Breast epithelium (tissue), 4 donors: ENCODE measurements at places on chromosomes 3 and 15. TPM values are rescaled to one million over a fixed set of nuclear protein-coding genes. Genes with fewer than 3 reads are reported as not detected.

- H3K27ac ChIP-seq = no peak overlapping the region
- no peaks in the 10 kb centered on the region for H3K27me3 ChIP-seq
- no peak for DNase-seq
- no peak overlapping the region for H3K4me3 ChIP-seq
Measured at GRCh38 chr3:186902713-186903112, 27.6 kb upstream of the ST6GAL1 start.

GRCh38 chr3:195021692-195022091 lies 249.3 kb downstream of the XXYLT1 start:
- H3K27me3 ChIP-seq = no peaks in the 10 kb centered on the region
- H3K4me1 ChIP-seq = no peaks in the 10 kb centered on the region
- no peaks in the 10 kb centered on the region for H3K36me3 ChIP-seq
- DNase-seq = no peak
- no peak overlapping the region for H3K27ac ChIP-seq

DNA sequence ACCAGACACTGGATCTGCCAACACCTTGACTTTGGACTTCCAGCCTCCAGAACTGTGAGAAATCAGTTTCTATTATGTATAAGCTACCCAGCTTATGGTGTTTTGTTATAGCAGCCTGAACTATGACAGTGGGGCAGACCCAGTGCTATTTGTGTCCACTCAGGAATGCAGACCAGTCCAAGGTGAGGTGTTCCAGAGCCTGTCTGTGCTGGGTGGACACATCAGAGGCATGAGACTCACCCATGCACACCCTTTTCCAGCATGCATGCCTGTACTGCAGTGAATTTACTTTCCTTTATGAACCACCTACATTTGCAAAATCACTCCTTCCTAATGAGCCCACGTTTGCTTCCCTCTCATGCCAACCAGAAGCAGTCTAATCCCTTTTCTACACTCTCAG lies 27.6 kb upstream of the DET1 start:
- H3K36me3 ChIP-seq = no peaks in the 10 kb centered on the region
- DNase-seq = no peak
- no peak overlapping the region for H3K4me3 ChIP-seq

DNA sequence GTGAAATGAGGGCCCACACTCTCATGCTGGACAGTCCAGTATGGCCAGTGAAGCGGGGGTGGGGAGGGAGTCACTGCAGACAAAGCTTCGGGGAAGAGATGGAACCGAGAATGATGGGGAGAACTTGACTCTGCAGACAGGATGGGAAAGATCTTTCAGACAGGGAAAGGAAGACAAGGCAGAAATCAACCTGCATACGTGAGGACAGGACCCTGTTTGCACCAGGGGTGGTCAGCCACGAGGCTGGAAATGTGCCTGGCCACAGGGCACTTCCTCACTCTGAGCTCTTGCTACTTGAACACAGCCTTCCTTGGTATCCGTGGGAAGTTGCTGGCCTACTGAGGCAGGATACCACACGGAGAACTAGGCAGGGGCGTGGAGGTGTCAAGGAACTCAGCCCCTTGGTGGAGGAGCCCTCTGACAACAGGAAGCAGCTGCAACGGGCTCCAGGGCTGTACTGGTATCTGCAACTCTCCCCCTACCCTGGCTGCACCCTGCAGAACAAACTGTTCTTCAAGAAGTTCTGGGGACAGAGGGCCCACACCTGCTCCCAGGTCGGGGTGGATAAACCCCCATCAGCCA lies 9.3 kb upstream of the SRP14 start:
- no peaks in the 10 kb centered on the region for H3K27me3 ChIP-seq
- H3K36me3 ChIP-seq = no peaks in the 10 kb centered on the region
- H3K4me3 ChIP-seq = no peak overlapping the region

Gene VPS8
- 61.9 TPM for total RNA-seq

DNA sequence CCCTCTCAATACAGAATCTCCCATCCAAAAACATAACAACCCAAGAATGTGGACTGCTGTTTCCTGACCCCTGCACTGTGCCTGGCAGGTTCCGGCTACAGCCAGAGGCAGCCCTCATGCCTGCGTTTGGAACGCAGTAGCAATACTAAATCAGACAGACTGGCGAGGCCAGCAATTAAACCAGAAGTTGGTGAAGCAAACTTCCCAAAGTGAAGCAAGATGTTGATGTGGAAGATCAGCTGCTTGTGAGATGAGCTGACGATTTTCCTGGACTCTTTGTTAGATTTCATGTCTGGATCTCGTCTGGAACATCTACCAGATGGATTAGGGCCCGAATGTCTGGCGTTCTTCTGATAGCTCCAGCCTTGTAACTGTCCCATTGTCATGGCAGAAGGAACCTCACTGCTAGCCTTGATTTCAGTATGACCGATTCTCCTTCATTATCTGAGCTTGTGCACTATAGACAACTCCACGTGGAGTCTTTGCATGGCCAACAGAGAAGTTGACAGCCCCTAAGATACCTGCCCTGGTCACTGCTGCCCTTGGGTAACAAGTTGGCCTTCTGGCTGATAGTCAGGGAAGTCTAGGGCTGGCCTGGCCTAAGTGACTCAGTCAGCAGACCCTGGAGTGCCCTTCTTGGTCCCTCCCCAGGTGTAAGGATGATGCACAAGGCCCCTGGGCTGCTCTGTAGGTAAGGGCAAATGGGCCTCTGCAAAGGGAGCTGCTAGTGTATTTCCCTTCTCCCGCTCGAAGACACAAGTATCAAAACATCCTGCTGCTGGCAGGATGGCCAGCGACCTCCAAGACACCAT lies 126.5 kb downstream of the ADAMTS17 start:
- H3K4me3 ChIP-seq = no peak overlapping the region
- no peaks in the 10 kb centered on the region for H3K4me1 ChIP-seq
- H3K36me3 ChIP-seq = no peaks in the 10 kb centered on the region
- no peak for DNase-seq

Gene MEIS2
- 28.5 TPM for total RNA-seq

DNA sequence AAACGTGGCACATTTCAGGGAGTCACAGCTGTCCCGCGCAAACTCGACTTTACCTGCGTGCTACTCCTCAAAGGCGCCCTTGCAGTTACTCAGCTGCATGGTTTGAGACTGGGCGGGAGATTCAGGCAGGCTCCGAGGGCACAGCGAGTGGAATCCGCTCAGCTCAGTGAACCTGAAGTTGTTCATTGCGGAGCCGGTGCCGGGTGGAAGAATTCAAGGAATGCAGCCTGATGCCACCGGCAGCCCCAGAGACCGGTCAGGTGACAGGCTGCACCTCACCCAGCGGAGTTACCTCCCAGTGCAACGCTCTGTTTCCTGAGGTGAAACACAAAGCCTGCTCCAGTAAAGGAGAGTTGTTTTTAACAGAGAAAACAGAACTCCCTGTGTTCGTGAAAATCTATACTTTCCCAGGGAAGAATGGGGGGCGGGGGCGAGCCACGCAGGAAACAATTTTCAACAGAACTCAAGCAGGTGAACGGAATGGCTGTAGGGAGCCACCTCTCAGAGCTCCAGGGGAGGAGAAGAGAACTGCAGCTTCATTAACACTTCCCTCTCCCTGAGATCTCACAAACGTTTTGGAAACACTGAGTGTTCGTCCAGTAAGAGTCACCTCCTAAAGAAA lies 3.8 kb downstream of the VEPH1 start:
- H3K27ac ChIP-seq = peak overlapping the region; percentile 80
- H3K27me3 ChIP-seq = no peaks in the 10 kb centered on the region
- no peaks in the 10 kb centered on the region for H3K4me1 ChIP-seq
- H3K4me3 ChIP-seq = peak overlapping the region; percentile 17

Gene ATP10A
- 6.4 TPM for total RNA-seq

GRCh38 chr3:108073764-108074431 lies 16.9 kb downstream of the CD47 start:
- no peak overlapping the region for H3K4me3 ChIP-seq
- H3K36me3 ChIP-seq = no peaks in the 10 kb centered on the region
- no peak for DNase-seq

- DNase-seq = no peak
- no peaks in the 10 kb centered on the region for H3K27me3 ChIP-seq
- H3K36me3 ChIP-seq = no peaks in the 10 kb centered on the region
- H3K4me3 ChIP-seq = no peak overlapping the region
Measured at GRCh38 chr15:76258460-76258859, 52.8 kb downstream of the ETFA start.

DNA sequence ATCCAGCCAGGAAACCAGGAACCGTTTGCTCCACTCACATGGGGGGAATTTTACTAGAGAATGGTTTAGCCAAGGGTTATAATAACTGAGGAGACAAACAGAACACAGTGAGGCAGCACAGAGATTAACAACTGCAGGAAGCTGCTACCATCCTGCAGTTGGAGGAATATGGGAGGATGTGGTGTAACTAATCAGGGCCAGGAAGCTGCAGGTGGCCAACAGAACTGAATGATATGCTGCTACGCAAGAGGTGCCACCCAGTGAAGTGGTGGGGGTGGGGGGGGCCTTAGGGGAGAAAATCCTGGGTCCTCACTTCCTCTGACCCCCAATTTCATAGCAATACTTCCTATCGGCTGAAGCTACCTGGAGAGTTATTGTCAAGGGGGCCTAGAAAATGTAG lies 306.4 kb upstream of the STT3B start:
- no peak overlapping the region for H3K4me3 ChIP-seq
- no peak overlapping the region for H3K27ac ChIP-seq
- no peak for DNase-seq
- H3K27me3 ChIP-seq = no peaks in the 10 kb centered on the region
- H3K36me3 ChIP-seq = no peaks in the 10 kb centered on the region

- no peak overlapping the region for H3K27ac ChIP-seq
- H3K4me1 ChIP-seq = no peaks in the 10 kb centered on the region
- DNase-seq = no peak
- H3K27me3 ChIP-seq = no peaks in the 10 kb centered on the region
- H3K4me3 ChIP-seq = no peak overlapping the region
Measured at GRCh38 chr3:129448186-129448895, 8.3 kb downstream of the IFT122 start.

- H3K36me3 ChIP-seq = no peaks in the 10 kb centered on the region
- H3K4me1 ChIP-seq = no peaks in the 10 kb centered on the region
- no peak for DNase-seq
- no peaks in the 10 kb centered on the region for H3K27me3 ChIP-seq
Measured at GRCh38 chr15:67017311-67017710, 48.1 kb upstream of the SMAD3 start.

DNA sequence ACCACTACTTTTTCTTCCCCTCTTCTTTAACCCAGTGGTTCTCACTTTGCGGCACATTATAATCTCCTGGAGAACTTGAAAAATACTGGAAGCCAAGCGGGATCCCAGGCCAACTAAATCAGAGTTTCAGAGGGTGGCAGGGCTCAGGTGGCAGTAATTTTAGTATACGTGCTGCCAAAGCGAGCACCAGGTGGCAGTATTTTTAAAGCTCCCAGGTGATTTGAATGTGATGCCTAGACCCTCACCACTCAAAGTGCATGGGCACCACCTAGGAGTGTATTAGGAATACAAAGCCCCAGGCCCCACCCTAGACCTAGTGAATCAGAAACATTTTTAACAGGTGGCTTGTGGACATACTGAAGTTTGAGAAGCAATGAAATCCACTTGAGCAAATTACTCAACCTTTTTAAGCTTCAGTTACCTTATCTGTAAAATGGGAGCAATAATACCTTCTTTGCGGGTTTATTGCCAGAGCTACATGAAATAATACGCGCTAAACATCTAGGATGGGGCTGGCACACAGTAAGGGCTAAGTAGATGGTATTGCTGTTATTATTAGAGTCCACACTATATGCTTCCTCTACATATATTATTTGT lies 8.3 kb downstream of the B3GALNT1 start:
- DNase-seq = no peak
- H3K36me3 ChIP-seq = peaks cover 8% of the 10 kb centered on the region
- H3K27ac ChIP-seq = no peak overlapping the region
- no peaks in the 10 kb centered on the region for H3K4me1 ChIP-seq
- H3K4me3 ChIP-seq = no peak overlapping the region
- no peaks in the 10 kb centered on the region for H3K27me3 ChIP-seq

DNA sequence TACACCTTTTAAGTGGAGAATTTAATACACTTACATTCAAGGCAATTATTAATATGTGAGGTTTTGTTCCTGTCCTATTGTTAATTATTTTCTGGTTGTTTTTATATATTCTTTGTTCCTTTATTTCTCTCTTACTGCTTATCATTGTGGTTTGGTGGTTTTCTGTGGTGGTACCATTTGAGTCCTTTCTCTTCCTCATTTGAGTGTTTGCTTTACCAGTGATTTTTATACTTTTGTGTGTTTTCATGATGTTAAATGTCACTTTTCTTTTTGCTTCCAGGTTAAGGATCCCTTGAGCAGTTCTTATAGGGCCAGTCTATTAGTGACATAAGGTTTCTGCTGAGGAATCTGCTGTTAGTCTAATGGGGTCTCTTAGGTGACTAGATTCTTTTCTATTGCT lies 116.5 kb downstream of the LRRK1 start:
- no peaks in the 10 kb centered on the region for H3K4me1 ChIP-seq
- H3K4me3 ChIP-seq = no peak overlapping the region
- H3K27me3 ChIP-seq = no peaks in the 10 kb centered on the region
- no peaks in the 10 kb centered on the region for H3K36me3 ChIP-seq

DNA sequence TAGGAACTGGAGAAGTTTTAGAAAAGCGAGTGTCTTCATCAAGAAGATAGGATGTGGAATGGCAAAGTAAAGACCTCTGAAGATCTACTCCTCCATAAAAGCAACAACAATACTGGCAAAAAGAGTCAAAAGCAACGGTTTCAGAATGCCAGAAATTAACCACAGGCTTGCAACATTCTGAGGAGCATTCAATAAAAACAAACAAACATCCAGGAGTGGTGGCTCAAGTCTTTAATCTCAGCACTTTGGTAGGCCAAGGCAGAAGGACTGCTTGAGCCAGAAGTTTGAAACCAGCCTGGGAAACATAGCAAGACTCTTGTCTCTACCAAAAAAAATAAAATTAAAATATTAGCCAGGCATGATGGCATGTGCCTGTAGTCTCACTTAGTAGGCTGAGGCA lies 143.2 kb upstream of the HACD2 start:
- H3K4me1 ChIP-seq = no peaks in the 10 kb centered on the region
- H3K4me3 ChIP-seq = no peak overlapping the region
- no peak overlapping the region for H3K27ac ChIP-seq

- no peaks in the 10 kb centered on the region for H3K27me3 ChIP-seq
- H3K4me1 ChIP-seq = peaks cover 11% of the 10 kb centered on the region
- H3K4me3 ChIP-seq = peak overlapping the region; percentile 20
- no peak for DNase-seq
Measured at GRCh38 chr15:84752700-84753099, 4.3 kb downstream of the ZNF592 start.

GRCh38 chr15:70248116-70249025 lies 150.7 kb upstream of the TLE3 start:
- no peaks in the 10 kb centered on the region for H3K36me3 ChIP-seq
- H3K4me1 ChIP-seq = no peaks in the 10 kb centered on the region
- H3K4me3 ChIP-seq = no peak overlapping the region
- no peak overlapping the region for H3K27ac ChIP-seq
- DNase-seq = no peak

GRCh38 chr3:22685597-22685996 lies 517.5 kb upstream of the UBE2E2 start:
- H3K27ac ChIP-seq = no peak overlapping the region
- no peak overlapping the region for H3K4me3 ChIP-seq
- no peak for DNase-seq
- no peaks in the 10 kb centered on the region for H3K36me3 ChIP-seq

- H3K27ac ChIP-seq = peak overlapping the region; percentile 89
- H3K4me3 ChIP-seq = peak overlapping the region; percentile 76
- H3K27me3 ChIP-seq = no peaks in the 10 kb centered on the region
- DNase-seq = no peak
- no peaks in the 10 kb centered on the region for H3K36me3 ChIP-seq
- peaks cover 32% of the 10 kb centered on the region for H3K4me1 ChIP-seq
Measured at GRCh38 chr3:51392355-51393133, 1.5 kb downstream of the RBM15B start.

GRCh38 chr3:197749315-197749600 lies 425 bp upstream of the FYTTD1 start:
- H3K36me3 ChIP-seq = no peaks in the 10 kb centered on the region
- H3K4me3 ChIP-seq = peak overlapping the region; percentile 95
- H3K4me1 ChIP-seq = peaks cover 7% of the 10 kb centered on the region
- DNase-seq = no peak
